ENCODE measurements at places on chromosomes 3 and 15. TPM values are rescaled to one million over a fixed set of nuclear protein-coding genes. Genes with fewer than 3 reads are reported as not detected.

DNA sequence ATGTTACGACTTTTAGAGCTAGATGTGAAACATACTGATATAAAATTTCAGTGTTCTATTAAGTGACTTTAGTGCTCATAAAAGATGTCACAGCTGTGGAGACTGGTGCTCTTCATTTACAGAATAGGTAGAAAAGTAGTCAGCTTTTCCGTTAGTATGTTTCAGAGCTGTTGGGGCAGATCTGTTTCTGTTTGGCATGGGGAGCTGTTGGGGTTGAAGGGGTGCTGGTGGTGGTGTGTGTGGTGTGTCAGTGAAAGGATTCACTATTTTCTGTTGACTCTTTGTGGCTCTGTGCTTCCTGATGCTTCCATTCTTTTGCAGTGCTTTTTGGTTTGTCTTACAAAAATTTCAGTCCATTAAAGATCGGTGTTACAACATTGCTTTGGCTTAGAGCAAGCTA lies 3.2 kb downstream of the UBE2E2 start:
- H3K27ac ChIP-seq: no peak overlapping the region
- peaks cover 9% of the 10 kb centered on the region for H3K27me3 ChIP-seq
- DNase-seq: no peak
- no peaks in the 10 kb centered on the region for H3K36me3 ChIP-seq
- no peak overlapping the region for H3K4me3 ChIP-seq

DNA sequence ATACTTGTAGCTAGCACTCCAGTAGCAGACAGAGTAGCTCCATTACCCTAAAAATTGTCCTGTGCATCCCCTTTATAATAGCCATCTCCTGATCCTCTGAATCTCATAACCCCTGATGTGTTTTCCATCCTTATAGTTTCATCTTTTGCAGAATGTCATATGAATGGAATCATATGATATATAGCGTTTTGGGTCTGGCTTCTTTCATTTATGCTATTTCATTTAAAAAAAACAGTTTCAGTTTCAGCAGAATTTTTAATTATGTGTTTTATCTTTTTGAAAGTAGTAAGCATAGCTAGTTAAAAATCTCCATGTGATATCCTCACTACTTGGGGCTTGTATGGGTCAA lies 132.7 kb downstream of the KLF13 start:
- H3K4me1 ChIP-seq: no peaks in the 10 kb centered on the region
- no peak overlapping the region for H3K27ac ChIP-seq
- H3K36me3 ChIP-seq: no peaks in the 10 kb centered on the region
- H3K27me3 ChIP-seq: no peaks in the 10 kb centered on the region
- H3K4me3 ChIP-seq: no peak overlapping the region
- no peak for DNase-seq

Gene CNTN3
- total RNA-seq: 0.24 TPM

DNA sequence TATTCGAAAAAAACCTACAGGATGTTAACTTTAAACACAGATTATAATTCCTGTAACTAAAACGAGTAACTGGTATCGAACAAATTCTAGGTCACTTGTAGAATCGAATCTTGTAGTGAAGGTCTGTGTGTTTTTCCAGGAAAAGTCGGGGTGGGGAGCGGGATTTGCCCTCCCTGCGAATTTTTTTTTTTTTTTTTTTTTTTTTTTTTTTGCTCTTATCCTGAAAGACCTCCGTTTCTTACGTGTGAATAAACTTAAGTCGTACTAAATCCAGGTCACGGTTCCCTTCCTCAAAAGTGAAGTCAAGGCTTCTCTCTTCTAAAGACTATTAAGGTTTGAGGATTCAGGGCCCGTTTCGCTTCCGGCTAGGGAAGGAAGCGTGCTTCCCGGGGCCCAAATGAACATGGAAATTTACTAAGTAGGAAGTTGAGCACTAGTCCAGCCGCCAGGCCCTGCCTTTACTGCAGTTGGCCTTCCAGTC lies 770 bp downstream of the TBC1D5 start:
- peak overlapping the region; percentile 100 for H3K27ac ChIP-seq
- no peak for DNase-seq
- peaks cover 36% of the 10 kb centered on the region for H3K4me1 ChIP-seq
- H3K27me3 ChIP-seq: no peaks in the 10 kb centered on the region
- H3K4me3 ChIP-seq: peak overlapping the region; percentile 88

DNA sequence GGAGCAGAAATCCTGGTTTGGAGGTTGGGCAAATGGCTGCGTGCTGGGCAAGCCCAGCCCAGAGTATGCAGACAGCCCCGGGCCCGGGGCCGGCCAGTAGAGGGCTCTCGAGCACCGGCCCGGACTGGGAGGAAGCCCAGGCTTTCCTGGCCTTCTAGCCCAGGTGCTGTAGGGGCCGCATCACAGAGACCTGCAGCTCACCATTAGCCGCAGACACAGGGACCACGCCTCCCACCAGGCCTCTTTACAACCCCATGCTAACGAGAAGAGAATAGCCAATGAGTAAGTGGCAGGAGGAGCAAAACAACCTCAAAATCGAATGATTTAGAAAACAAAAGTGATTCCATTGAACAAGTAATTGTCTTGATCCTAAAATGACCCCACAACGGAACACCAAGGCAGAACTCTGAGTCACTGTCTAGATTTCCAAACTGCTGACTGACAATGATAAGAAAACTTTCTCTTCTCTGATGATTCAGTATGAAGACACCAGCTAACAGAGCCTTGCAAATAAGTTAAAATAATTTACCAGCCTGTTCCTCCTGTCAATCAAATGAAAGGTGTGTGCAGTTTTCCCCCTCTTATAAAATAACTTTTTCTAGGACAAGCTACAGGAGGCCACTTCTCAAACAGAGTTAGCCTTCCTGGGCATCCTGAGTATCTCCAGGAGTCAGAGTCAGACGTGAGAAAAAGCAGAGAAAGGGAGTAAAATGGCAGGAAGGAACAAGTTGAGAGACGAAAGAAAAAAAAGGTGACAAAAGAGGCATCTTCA lies 102.2 kb downstream of the DGKG start:
- H3K27me3 ChIP-seq: no peaks in the 10 kb centered on the region
- no peak overlapping the region for H3K4me3 ChIP-seq
- peak; percentile 96 for DNase-seq
